ENCODE measurements at places on chromosomes 5 and 9. TPM values are rescaled to one million over a fixed set of nuclear protein-coding genes. Genes with fewer than 3 reads are reported as not detected.
A peak's percentile ranks its signal among the peaks of the same experiment; 100 is the strongest.

GRCh38 chr9:3825721-3826120 lies 299.9 kb upstream of the RFX3 start:
- H3K36me3 ChIP-seq, result no peaks in the 10 kb centered on the region
- H3K4me1 ChIP-seq, result peaks cover 11% of the 10 kb centered on the region
- no peak overlapping the region for H3K27ac ChIP-seq

DNA sequence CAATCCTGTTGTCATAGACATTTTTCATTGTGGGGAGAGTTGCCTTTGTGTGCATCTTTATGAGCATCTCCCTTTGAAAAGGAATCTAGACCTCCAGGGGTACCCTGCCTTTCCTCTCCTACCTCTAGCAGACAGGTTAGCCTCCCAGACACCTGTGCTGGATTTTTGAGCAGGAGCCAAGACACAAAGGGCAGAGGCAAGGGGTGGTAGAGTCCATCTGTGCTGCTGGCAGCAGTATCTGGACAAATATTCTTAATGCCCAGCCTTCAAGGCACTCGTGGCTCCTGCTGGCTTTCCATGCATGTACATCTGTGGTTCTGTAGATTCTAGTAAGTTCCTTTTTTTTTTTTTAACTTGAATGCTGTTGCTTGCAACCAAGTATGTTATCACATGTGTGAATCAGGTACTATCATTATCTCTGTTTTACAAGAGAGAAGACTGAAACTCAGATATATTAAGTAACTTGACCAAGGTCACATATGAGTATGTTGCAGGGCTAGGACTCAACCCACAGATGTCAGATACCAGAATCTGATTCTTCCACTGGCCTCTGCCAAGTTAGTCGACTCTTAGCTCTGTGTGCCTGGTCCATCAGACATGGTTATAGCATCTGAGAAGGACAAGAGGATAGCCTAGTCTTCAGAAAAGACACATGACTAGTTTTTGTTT lies 32.9 kb upstream of the GPR151 start:
- no peaks in the 10 kb centered on the region for H3K27me3 ChIP-seq
- DNase-seq, result no peak
- no peak overlapping the region for H3K27ac ChIP-seq
- no peaks in the 10 kb centered on the region for H3K4me1 ChIP-seq

DNA sequence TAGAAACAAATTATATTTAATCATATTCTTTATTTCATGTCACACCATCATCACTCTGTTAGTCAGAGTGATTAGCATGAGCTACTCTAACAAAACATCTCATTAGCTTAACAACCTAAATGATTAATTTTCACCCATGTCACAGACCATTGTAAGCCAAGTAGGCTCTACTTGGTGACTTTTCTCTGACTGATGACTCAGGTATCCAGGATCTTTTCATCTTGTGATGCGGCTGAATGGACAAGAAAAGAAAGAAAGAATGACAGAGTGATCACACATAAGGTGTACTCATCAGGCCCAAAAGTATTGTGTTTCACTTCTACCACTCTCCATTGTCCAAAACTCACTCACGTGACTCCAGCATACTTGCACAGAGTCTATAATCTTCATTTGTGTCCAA lies 299.3 kb downstream of the ANXA1 start:
- H3K27ac ChIP-seq, result no peak overlapping the region
- no peaks in the 10 kb centered on the region for H3K27me3 ChIP-seq
- H3K4me3 ChIP-seq, result no peak overlapping the region
- DNase-seq, result no peak

DNA sequence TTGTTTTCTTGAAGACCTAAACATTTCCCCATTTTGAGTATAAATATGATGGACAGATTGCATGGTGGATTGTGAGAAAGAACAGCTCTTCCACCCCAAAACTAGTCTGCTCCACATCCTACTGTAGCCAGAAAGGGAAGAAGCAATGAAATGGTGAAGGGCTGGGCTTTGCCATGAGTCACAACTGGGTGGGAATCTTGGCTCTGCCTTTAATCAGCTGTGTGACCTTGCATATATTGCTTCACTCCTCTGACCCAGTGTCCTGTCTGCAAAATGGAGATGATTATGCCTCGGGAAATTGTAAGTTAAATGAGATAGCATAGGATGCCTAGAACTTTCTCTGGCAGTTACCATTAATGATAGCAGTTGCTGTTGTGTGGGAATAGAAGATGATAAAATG lies 101.9 kb downstream of the PDE8B start:
- no peaks in the 10 kb centered on the region for H3K36me3 ChIP-seq
- no peaks in the 10 kb centered on the region for H3K4me1 ChIP-seq
- no peaks in the 10 kb centered on the region for H3K27me3 ChIP-seq
- no peak overlapping the region for H3K27ac ChIP-seq
- no peak for DNase-seq

- no peak for DNase-seq
- no peaks in the 10 kb centered on the region for H3K36me3 ChIP-seq
- H3K27me3 ChIP-seq, result no peaks in the 10 kb centered on the region
Measured at GRCh38 chr5:119322312-119322947, 33.4 kb upstream of the TNFAIP8 start.

- DNase-seq, result no peak
- H3K4me1 ChIP-seq, result peaks cover 19% of the 10 kb centered on the region
- no peak overlapping the region for H3K4me3 ChIP-seq
Measured at GRCh38 chr5:144088206-144089064, 82.0 kb downstream of the YIPF5 start.

GRCh38 chr5:73946919-73947602 lies 321.1 kb downstream of the ARHGEF28 start:
- H3K27ac ChIP-seq, result no peak overlapping the region
- H3K4me3 ChIP-seq, result no peak overlapping the region
- no peaks in the 10 kb centered on the region for H3K36me3 ChIP-seq
- no peaks in the 10 kb centered on the region for H3K4me1 ChIP-seq

GRCh38 chr9:6686396-6686795 lies 40.9 kb upstream of the GLDC start:
- no peaks in the 10 kb centered on the region for H3K36me3 ChIP-seq
- H3K4me3 ChIP-seq, result no peak overlapping the region
- H3K27ac ChIP-seq, result no peak overlapping the region
- no peaks in the 10 kb centered on the region for H3K27me3 ChIP-seq

- H3K36me3 ChIP-seq, result no peaks in the 10 kb centered on the region
- peaks cover 4% of the 10 kb centered on the region for H3K27me3 ChIP-seq
- no peak overlapping the region for H3K27ac ChIP-seq
Measured at GRCh38 chr9:133658442-133659431, 22.6 kb downstream of the DBH start.

DNA sequence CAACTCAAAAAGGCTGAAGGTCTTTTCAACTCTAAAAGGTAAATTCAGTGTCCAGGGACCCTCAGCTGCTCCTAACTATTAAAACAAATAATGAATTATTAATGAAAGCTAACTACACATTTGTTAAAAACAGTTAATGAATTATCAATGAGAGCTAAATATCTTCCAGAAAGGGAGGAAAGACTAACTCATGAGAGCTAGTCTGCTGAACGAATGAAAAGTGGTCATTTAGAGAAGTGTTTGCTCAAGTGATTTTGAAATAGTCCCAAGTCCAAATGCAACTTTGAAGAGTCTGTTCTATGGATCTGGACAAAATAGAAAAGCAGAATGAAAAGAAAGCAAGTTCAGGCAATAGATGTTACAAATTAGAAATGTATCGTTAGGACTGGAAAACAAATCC lies 133.9 kb upstream of the SPEF2 start:
- peaks cover 46% of the 10 kb centered on the region for H3K4me1 ChIP-seq
- no peak overlapping the region for H3K4me3 ChIP-seq
- peak overlapping the region; percentile 68 for H3K27ac ChIP-seq
- H3K36me3 ChIP-seq, result no peaks in the 10 kb centered on the region
- DNase-seq, result no peak

DNA sequence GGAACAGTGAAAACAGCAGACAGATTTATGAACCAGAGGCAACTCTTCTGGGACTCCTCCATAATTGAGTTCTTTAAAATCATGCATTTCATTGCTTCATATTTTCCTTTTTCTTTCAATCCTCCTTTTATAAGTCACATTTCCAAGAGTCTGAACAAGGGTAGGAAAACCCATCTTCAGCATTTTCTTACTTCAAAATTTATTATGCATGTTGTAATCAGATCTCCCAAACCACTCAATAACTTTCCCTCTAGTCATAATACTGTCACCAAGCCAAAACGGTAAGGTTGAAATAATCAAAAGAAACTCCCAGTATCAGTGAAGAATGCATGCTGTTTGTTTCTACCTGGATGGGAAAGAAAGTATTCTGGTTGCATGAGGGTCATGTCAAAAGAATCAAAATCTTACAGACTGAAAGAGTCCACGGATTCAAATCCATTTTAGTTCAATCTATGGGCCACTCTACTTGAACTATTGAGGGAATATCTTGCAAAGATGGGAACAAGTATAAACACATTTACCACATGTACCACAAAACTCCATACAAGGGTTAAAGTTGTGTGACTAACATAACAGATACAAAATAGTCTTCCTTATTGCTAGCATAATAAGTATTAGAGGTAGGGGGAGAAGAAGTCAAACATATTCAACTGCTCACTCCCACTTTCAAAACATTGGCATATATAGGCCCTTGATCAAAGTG lies 797.3 kb downstream of the MAT2B start:
- no peaks in the 10 kb centered on the region for H3K4me1 ChIP-seq
- H3K36me3 ChIP-seq, result no peaks in the 10 kb centered on the region
- no peaks in the 10 kb centered on the region for H3K27me3 ChIP-seq
- H3K4me3 ChIP-seq, result no peak overlapping the region

DNA sequence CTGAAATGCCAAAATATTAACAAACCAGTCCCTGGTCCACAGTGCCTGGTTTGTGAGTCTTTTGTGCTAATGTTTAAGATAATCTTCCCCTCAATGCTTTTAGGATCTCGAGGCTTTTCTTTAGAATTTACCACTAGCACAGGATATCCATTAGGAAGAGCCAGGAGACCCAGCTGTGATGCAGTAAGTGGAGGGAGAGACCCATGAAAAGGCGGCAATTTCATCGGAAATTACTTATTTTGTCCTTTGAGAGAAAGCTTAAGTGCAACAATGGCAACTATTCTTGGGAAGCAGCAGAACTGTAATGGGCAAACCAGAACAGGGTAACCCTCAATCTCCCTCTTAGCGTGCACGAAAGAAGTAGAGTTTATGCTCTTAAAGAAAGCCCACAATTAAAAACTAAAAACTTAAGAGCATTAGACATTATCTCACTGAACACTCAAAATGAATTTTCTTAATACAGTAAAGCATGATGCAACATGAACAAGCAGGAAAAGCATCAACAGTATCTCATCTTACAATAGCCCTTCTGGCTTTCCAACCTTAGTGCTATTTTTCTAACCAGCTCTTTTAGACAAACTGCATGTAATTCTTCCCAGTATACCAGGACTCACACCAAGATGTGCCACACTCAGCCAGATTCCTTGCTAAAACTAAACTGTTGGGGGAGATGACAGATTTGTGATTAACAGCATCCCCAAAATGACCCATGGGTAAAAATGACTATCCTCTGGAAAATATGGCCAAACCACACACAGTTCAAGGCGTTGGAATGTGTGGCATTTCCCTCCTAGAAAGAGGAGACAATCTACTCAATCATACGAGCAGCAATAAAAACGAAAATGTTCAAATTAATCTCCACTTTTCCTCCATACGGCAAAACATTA lies 36.4 kb downstream of the PWWP2A start:
- H3K36me3 ChIP-seq, result no peaks in the 10 kb centered on the region
- H3K4me1 ChIP-seq, result peaks cover 14% of the 10 kb centered on the region
- H3K4me3 ChIP-seq, result no peak overlapping the region
- DNase-seq, result no peak

GRCh38 chr5:92945605-92946097 lies 635.4 kb downstream of the NR2F1-AS1 start:
- H3K4me3 ChIP-seq, result no peak overlapping the region
- H3K36me3 ChIP-seq, result no peaks in the 10 kb centered on the region
- no peak for DNase-seq
- peaks cover 11% of the 10 kb centered on the region for H3K4me1 ChIP-seq
- no peaks in the 10 kb centered on the region for H3K27me3 ChIP-seq

- H3K4me3 ChIP-seq, result no peak overlapping the region
- H3K27ac ChIP-seq, result no peak overlapping the region
- no peaks in the 10 kb centered on the region for H3K4me1 ChIP-seq
Measured at GRCh38 chr5:39639618-39640089, 214.9 kb upstream of the DAB2 start.

DNA sequence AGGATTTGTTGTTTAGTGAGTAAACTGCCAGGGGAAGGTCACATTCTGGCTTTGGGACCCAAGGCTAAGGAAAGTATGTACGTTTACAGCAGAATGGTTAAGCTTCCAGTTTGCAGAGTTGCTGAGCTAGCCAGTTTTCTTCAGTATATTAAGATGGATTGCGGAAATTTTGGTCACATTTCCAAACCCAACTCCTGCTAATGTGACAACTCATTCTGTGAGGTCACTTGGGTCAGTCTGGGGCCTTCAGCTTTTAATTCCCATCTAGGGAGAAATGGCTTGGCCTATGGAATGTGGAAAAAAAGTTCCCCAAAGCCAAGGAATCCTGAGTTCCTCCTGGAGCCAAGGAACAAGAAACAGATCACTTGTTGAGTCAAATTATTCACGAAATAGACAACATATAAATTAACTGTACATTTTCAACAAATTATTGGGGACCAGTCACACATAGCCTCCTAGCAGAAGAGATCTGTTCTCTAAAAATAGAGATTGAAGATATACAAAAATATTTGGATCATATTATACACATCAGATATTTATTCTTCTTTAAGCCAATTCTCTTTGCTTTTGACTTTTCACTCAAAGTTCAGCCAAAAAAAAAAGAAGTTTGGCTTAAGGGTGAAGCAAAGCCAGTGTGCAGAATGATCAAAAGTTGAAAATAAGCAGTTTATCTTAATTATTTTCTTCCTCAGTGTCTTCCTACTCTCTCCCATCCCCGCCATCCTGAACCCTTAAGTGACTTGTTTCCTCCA lies 8.8 kb downstream of the KCNV2 start:
- DNase-seq, result no peak
- no peak overlapping the region for H3K4me3 ChIP-seq
- no peaks in the 10 kb centered on the region for H3K4me1 ChIP-seq
- no peak overlapping the region for H3K27ac ChIP-seq

The DIPK1B gene
- 31.7 TPM for total RNA-seq

The ZFP2 gene
- total RNA-seq, result 2.2 TPM

The SOHLH1 gene
- total RNA-seq, result not detected

The FOXD4L6 gene
- total RNA-seq, result not detected

The FAM169A gene
- total RNA-seq, result 13.7 TPM

The ANKRD33B gene
- total RNA-seq, result 2.3 TPM
